Posterior vena cava (tissue), 2 donors: ENCODE measurements at places on chromosomes 7 and 10. TPM values are rescaled to one million over a fixed set of nuclear protein-coding genes. Genes with fewer than 3 reads are reported as not detected.

The HOXA9 gene
- total RNA-seq, result 7.4 TPM

The SPDYE2 gene
- total RNA-seq, result not detected

The ADAM22 gene
- total RNA-seq, result 18.4 TPM

The POR gene
- 76.3 TPM for total RNA-seq

The INMT gene
- 83.8 TPM for total RNA-seq

The GDF2 gene
- not detected for total RNA-seq
